MG63 (cell line): ENCODE measurements at places on chromosomes 1 and 21. TPM values are rescaled to one million over a fixed set of nuclear protein-coding genes. Genes with fewer than 3 reads are reported as not detected.
A peak's percentile ranks its signal among the peaks of the same experiment; 100 is the strongest.

- DNase-seq, result peak; percentile 36
Observed at GRCh38 chr1:32741413-32742198, 39.0 kb upstream of the SYNC start.

DNA sequence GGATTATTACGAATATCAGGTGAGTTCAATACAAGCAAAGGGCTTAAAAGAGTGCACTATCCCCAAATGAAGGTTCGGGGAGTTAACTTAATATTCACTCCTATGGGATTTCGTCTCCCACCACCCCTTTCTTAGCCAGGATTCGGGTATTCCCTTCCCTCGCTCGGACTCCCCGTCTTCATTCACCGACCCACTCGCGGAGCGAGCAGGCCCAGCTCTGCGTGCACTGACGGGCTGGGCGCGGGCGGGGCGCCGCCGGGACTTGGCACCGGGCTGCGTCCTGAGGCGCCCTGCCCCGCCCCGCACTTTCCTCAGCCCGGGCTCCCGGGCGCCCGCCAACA is 7.7 kb upstream of the MPZL1 start:
- DNase-seq, result peak; percentile 90

DNA sequence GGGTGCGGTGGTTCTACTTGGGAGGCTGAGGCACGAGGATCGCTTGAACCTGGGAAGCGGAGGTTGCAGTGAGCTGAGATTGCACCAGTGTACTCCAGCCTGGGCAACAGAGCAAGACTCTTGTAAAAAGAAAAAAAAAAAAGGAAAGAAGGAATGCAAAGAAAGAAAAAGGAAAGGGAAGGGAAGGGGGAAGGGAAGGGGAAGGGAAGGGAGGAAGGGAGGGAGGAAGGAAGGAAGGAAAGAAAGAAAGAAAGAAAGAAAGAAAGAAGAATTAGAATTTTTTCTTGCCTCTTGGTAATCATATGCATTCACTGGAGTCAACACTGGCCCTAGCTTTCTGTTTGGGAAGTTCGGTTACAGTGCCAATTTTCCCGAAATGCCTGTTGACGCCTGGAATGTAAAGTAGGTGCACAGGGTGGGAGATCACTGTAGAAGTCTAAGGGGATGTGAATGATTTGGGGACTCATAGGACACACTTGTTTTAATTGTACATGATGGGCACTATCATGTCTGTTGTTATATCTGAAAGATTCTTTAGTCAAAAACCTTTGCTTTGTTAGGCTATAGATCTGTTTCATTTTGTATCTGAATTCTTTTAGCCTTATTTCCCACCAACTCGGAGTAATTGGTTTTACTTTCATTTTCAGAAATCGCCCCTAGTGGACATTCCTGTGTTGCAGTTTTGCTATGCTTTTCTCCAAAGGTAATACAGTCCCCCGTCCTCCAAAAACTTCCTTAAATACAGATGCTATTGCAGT is 59.8 kb upstream of the MORC3 start:
- DNase-seq, result peak; percentile 56

DNA sequence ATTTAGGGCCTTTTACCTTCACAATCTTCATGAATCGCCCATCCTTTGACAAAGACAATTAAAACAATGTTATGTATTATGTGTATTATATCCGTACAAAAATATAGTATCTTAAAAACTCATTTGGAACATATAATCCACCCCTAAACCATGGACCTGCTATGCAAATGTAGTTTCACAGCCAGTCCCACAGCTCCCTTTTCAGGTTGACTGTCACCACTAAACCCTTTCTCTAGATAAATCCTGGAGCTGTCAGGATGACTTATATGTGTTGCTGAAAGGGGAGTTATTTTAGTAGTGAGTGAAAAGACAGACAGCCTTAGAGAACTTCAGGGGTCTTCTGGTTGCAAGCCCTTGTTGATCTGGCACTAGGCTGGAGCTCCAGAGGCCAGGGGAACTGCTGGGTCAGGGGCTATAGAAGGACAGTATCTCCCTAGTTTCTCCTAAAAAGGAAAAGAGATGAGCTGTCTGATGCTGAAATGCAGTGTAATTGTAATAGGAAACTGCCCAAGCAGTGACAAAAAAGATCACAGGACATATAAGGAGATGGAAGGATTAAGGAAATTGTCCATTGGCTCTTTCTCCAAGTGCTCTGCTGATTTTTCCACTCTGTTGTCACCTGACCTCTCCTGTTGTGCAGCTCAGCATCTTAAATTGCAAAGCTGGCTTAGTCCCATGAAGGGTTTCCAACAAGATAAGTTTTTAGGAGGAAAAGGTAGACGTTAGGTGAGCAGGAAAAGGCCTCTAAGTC is 127.7 kb downstream of the S1PR1 start:
- no peak for DNase-seq

DNA sequence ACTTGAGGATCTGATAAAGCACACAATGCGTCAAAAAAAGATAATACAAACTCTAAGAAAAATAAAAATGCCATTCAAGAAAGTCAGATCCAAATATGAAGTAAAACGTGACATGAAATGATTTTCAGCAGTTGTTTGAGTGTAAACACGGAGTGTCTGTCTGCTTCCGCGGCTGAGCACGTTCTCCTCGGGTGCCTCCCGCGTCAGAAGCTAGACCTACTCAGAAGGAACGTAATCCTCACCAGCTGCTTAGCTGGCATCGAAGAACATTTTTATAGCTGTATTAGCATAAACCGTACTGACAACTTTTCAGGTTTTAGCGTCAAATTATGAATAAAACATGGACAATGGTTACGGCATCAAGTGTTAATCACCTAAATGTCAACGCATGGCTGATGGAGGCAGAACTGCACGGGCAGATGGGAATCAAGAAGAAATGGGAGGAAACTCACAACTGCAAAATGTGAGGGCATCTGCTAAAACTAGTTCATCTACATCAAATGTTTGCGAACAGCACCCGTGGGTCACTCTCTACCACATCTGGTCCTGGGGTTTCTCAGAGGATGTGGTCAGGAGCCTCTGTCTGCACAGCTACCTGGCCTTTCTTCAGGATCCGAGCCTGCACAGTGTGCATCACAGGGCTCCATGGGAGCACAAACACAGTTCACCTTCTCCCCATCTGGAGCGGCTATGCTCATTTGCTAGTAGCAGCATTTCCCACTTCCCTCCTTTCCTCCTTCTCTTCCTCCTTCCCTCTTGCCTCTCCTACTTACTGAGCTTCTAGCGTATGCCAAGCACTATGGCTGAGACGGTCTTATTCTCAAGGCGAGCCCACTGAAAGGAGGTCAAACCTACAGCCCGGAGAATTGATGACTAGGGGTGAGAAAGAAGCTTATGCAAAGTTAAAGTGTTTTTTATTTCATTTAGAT is 40.0 kb downstream of the RCAN1 start:
- no peak for DNase-seq

DNA sequence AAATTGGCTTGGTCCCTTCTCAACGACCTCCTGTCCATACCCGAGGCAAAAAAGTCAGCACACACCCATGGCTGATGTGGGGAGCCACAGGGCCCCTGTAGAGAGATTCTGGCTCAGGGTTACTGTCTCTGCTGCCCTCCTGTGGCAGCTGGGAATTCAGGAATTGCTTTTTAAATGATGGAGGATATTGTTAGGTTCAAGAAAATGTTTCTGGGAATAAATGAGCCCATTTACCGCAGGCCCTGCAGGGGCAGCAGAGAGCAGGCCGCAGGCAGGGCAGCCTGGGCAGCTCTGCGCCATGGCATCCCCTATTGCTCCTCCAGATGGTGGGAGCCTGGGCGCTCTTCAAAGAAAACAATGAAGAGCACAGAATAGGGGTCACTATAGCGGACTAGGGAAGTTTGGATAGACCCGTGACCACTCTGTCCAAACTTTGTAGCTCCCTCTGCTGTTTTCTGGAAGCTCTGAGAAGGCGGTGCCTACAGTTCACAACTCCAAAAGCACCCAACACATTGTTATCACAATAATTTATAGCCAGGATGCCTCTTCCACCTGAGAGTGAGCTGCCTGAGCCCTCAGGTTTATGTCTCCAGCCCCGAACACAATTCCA is 201.1 kb downstream of the BACH1 start:
- no peak for DNase-seq

DNA sequence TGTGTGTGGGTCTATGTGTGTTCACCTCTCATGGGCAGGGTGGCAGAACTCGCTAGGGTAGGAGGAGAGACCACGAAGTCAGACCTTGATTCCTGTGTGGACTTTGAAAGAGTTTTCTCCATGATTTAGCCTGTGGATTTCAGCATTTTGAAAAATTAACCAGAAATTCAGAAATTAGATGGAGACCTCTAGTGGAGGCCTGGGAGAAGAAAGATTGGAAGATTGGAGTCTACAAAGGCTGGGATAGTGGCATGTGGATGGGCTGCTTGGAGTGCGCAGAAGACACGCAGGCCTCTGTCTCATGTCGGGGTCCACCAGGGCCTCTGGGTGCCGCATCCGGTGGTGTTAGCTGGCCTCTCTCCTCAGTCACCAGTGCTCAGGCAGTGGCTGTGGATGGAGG is 18.9 kb upstream of the IGSF5 start:
- no peak for DNase-seq

GRCh38 chr1:227268943-227269342 is 49.3 kb downstream of the CDC42BPA start:
- DNase-seq, result no peak

- no peak for DNase-seq
Observed at GRCh38 chr1:203028784-203029553, 2.7 kb downstream of the PPFIA4 start.

DNA sequence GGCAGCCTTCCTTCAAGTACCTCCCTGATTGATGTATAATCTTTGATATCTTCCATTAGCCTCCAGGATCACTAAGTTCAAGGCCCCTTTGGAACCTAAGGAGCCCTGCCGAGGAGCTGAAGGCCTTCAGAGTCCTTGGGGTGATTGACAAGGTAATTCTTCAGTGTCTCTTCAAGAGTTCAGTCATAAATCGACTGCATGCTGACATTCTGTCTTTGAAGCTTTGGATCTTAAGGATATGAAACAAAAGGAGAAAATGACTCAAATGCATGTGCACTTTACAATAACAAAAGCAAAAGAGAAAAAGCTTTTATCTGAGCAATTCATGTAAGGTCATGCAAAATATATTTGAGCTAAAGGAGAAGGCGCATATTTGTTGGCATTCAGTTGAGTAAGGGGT is 125.3 kb downstream of the RPS6KC1 start:
- no peak for DNase-seq

DNA sequence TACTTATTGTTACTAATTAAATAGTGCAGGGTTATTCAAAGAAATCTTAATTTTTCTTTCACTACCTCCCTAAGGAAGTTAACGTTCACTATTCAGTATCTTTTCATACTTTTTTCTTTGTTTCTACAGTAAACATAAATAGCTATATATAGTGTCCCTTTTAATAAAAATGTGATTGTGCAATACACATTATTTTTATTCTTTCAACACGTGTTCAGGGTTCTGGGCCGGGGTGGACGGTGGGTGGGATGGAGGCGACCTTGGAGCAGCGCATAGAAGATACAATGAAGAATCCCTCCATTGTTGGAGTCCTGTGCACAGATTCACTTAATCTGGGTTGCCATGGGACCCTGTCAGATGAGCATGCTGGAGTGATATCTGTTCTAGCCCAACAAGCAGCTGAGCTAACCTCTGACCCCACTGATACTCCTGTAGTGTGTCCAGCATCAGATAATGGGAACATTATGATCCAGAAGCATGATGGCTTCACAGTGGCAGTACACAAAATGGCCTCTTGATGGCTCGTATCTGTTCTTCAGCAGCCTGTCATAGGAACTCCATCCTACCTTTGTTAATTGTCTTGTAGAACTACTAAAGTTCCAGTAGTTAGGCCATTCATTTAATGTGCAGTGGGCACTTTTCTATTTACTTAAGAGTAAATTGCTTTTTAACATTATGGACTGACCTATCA is 155.9 kb upstream of the L1TD1 start:
- DNase-seq, result no peak

DNA sequence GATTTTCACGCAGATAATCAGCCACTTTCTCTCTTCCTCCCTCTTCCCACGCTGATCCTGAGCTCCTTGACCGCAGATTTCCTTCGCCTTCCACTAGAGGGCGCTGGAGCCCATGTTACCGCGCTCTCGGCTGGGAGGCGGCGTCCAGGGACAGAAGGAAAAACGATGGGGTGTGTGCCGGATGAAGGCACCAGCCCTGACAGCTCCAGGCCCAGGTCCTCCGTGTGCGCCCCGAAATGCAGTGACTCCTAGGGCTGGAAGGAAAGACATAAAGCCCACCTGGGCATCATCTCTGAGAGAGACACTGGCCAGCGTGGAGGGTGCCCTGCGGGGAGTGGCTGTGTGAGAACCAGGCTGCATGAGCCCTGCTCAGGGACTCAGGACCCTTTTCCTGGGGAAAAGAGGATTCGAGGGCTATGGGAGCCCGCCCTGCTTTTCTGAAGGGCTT is 44.9 kb upstream of the CYP2J2 start:
- DNase-seq, result peak; percentile 45

- DNase-seq, result no peak
Observed at GRCh38 chr1:82534996-82535395, 734.3 kb downstream of the ADGRL2 start.

DNA sequence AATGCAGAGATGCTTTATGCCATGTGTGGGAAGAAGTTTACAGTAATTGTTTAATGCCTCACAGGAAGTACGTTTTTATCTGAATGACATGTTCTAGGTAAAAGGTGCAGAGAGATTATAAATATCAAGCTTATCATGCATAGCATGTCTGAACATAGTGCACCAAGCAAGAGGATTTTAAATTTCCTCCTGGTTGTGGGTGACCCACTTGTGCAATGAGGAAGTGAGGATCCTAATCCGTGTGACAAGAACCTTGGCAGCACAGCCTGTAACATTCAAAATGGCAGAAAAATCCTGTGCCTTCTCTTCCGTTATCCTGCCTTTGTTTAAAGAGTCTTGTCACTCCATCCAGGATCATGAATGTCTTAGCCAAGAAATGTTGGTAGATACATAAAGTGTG is 75.6 kb downstream of the PLA2G4A start:
- no peak for DNase-seq

DNA sequence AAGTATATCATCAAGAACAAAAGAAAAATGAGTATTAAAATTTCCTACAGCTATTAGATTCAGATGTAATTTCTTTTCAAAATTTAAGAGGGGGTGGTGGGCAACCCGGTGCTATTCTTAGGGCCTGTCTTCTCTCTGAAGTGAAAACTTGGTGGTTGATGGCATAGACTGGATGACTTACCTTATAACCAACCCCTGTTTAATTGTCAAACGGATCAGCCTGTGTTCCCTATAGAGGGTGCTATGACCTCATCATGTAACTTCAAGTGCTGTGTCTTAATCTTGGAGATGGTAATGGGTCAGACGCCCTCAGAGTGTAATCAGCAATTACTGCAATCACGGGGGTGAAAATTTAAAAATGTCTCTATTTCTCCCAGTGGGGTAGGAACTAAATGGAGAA is 176.2 kb downstream of the PCP4 start:
- DNase-seq, result no peak

The NHLH1 gene
- total RNA-seq, result not detected in 2 replicates

The AMY2B gene
- not detected in 2 replicates for total RNA-seq

The C1orf94 gene
- not detected in 2 replicates for total RNA-seq

The MYOM3 gene
- total RNA-seq, result 0.13 TPM in 1 of 2 replicates, not detected in the other

The CNKSR1 gene
- not detected in 2 replicates for total RNA-seq

The ZNF683 gene
- not detected in 2 replicates for total RNA-seq

The LDLRAD2 gene
- total RNA-seq, result not detected in 2 replicates
